ENCODE measurements at places on chromosomes 1 and 21. TPM values are rescaled to one million over a fixed set of nuclear protein-coding genes. Genes with fewer than 3 reads are reported as not detected.

- no peak overlapping the region for H3K4me3 ChIP-seq
- H3K27me3 ChIP-seq: peaks cover 3% of the 10 kb centered on the region
- peaks cover 32% of the 10 kb centered on the region for H3K4me1 ChIP-seq
- no peaks in the 10 kb centered on the region for H3K36me3 ChIP-seq
These were observed 69.8 kb upstream of the ATP5PO start for GRCh38 chr21:33985117-33986050.

GRCh38 chr1:180117764-180118116 lies 36.9 kb upstream of the QSOX1 start:
- DNase-seq: no peak
- H3K36me3 ChIP-seq: peaks cover under 1% of the 10 kb centered on the region
- no peak overlapping the region for H3K27ac ChIP-seq
- no peak overlapping the region for H3K4me3 ChIP-seq
- no peaks in the 10 kb centered on the region for H3K27me3 ChIP-seq

CFHR5 gene
- not detected for total RNA-seq

- no peak overlapping the region for H3K27ac ChIP-seq
- no peak overlapping the region for H3K4me3 ChIP-seq
- H3K36me3 ChIP-seq: no peaks in the 10 kb centered on the region
- no peaks in the 10 kb centered on the region for H3K27me3 ChIP-seq
These were observed 106.2 kb downstream of the UCK2 start for GRCh38 chr1:165933446-165934170.

DNA sequence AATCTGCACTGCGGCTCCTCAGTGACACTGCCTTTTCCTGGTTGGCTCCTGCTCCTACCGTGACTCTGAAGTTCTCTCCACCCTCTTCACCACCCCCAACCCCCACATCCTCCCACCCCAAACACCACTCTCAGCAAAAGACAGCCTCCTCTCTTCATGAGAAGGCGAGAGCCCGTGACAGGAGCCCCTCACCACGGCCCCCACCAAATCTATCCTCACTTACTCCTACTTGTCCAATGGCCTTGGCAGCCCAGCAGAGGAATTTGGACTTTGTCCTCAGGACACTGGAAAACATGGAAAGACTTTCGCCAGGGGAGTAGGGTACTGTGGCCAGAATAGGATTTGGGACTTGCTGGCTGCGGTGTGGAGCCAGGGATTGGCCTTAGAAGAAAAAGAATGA lies 6.9 kb downstream of the TMEM125 start:
- peaks cover 26% of the 10 kb centered on the region for H3K36me3 ChIP-seq
- DNase-seq: no peak
- no peaks in the 10 kb centered on the region for H3K27me3 ChIP-seq

ERMAP gene
- total RNA-seq: 3.1 TPM

DNA sequence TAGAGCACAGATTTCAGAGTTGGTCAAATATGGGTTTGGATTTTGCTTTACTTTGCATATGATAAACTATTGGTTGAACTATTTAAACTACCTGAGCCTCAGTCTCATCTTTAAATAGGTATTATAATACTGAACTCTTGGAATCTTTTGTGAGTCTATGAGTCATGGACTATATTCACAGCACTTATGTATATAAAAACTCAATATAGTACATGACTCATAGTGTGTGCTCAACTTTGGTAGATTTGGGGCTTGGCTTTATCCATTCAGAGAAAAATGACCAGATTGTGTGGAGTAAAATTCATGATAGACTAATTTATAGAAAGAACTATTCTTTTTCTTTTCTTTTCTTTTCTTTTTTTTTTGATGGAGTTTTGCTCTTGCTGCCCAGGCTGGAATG lies 28.7 kb downstream of the FCRL3 start:
- H3K4me3 ChIP-seq: no peak overlapping the region
- H3K4me1 ChIP-seq: peaks cover 6% of the 10 kb centered on the region
- H3K27me3 ChIP-seq: no peaks in the 10 kb centered on the region
- peaks cover 21% of the 10 kb centered on the region for H3K36me3 ChIP-seq

WNT3A gene
- total RNA-seq: 0.16 TPM

GRCh38 chr1:230266456-230266855 lies 159.7 kb downstream of the PGBD5 start:
- peaks cover 21% of the 10 kb centered on the region for H3K36me3 ChIP-seq
- DNase-seq: no peak
- H3K27me3 ChIP-seq: no peaks in the 10 kb centered on the region
- H3K4me3 ChIP-seq: no peak overlapping the region
- peaks cover 14% of the 10 kb centered on the region for H3K4me1 ChIP-seq
- peak overlapping the region; percentile 31 for H3K27ac ChIP-seq

HS2ST1 gene
- 24.7 TPM for total RNA-seq

Measured in WTC11 (cell line).